H9 (cell line): ENCODE measurements at places on chromosomes 3 and 15. TPM values are rescaled to one million over a fixed set of nuclear protein-coding genes. Genes with fewer than 3 reads are reported as not detected.

DNA sequence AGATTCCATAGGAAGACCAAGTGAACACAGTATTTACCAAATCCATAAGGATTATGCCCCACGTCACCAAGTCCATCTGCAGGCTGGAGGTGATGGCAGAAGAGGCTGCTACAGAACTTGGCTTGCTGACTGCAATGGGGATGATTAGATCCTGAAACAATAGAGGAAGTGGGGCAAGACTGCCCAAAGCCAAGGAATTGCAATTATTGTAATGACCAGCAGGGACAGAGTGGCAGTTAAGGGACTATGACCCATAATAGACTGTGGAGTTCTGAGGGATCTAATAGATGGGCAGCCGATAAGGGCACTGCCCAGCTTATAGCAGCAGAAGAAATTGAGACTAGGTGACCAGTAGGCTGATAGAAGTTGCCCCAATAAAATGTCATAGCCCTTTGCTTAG, 108.4 kb downstream of the MINAR1 start:
- DNase-seq: no peak

The MDFIC2 gene
- total RNA-seq: not detected in 2 replicates

GRCh38 chr3:181458857-181459256, 252.9 kb upstream of the SOX2 start:
- no peak for DNase-seq

The KLHL40 gene
- not detected in 2 replicates for total RNA-seq

DNA sequence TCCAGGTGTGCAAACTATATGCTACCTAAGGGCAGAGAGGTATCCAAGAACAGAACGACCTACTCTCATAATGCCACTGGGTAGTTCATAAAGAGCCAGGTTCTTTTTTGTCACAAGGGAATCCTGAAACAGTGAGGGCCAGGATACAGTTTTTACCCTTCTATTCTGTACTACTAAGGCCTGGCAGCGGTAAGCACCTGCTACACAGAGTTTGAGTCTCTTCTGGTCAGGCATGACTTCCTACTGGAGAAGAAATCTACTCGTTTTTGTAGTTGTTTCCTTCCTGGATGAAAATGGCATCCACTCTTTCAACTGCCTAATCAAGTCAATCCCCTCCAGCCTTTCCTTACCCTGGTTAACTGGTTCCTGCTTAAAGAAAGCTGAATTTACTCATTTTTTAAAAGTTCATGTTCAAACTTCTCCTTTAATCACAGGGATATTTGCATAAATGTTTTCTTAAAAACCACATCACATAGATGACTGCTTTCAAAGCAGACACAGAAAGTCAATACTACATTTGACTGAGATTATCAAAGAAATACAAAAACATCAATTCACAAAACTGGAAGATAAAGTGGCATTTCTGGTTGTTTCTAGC, 40.0 kb downstream of the MAP4 start:
- DNase-seq: no peak

DNA sequence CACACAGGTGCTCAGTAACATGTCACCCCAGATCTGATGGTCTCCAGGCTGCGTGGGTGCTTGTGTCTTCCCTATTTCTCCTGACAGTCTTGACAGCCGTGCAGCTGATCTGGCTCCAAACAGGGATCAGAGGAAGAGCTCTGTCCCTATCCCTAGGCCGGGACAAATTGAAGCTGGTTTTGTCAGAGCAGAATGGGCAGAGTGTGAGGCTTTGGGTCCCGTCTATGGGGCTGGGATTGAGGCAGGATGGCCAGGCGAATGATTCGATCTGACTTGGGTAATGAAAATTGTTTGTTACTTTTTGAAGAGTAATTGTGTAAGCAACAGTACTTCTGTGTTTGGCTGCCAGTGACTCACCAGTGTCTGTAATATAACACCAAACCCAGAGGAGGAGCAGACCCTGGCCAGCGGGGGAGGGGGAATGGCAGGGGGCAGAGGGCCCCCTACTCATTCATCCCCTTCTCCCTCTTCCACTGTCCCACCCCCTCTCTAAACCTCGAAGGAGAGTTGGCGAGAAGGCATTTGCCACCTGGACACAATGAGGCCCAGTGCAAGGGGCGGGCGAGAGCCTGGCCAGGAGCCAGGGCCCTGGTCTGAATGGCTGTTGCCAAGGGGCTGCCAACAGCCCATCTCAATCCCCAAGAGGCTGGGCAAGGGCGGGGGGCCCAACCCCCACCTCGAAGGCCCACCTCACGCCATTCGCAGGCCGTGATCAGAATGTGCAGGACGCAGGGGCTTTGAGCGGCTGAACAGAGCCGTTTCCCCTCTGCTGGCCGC, 4.9 kb upstream of the MAGEF1 start:
- DNase-seq: peak; percentile 60

The GRK7 gene
- total RNA-seq: not detected in 2 replicates

The SLITRK3 gene
- 0.48 and 0.50 TPM in 2 replicates for total RNA-seq

The QTRT2 gene
- 78.1 and 84.1 TPM in 2 replicates for total RNA-seq

DNA sequence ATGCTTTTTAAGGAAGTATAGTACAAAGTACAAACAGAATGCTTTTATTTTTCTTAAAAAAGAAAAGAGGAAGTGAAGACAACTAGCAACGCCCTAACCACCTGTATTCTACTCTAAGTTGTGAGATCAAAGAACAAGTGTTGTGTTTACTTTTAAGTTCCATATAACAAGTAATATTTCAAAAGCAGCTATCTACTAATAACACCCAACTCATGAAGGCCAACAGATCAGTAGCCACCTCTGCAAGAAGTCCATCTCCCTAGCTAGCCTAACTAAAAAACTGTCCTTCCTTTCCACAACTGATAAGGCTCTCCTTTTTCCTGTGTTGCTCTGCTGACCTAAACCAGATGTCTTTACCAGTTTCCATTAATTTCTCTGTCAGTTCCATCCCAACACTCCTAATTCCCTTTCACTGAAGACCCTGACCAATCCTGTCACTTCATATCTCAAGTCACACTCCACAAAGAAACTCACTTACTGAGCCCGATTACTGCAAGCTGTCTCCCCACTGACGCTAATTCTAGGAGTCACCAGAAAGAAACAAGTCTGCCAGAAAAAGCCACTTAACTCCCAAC, 26.9 kb downstream of the PHC3 start:
- DNase-seq: no peak

The SPTBN5 gene
- 0.90 and 0.97 TPM in 2 replicates for total RNA-seq

GRCh38 chr3:155302481-155302880, 9.0 kb upstream of the STRIT1 start:
- DNase-seq: no peak

The RLBP1 gene
- not detected in 2 replicates for total RNA-seq

DNA sequence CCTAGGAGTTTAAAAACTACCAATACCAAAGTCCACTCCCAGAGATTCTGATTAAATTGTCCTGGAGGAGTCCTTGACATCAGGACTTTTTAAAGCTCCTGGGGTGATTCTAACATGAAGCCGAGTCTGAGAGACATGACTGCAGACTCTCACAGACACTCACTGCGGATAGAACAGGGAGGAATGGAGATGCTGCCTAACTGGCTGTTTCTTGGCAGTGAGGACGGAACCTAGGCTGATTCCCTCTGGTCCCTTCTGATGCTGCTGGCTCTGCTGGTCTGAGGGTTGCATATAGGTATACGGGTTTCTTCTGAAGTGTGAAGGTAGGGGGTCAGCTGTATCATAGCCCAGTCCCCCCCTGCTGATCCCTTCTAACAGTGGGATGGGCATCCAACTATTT, 1.3 kb upstream of the HRG start:
- DNase-seq: peak; percentile 35

GRCh38 chr15:74352393-74352910, 15.0 kb downstream of the CYP11A1 start:
- no peak for DNase-seq

- no peak for DNase-seq
Observed at GRCh38 chr15:86855307-86856291, 775.9 kb downstream of the AGBL1 start.

The IL17RD gene
- total RNA-seq: 29.3 and 31.7 TPM in 2 replicates

The DUSP7 gene
- 23.5 and 24.0 TPM in 2 replicates for total RNA-seq

DNA sequence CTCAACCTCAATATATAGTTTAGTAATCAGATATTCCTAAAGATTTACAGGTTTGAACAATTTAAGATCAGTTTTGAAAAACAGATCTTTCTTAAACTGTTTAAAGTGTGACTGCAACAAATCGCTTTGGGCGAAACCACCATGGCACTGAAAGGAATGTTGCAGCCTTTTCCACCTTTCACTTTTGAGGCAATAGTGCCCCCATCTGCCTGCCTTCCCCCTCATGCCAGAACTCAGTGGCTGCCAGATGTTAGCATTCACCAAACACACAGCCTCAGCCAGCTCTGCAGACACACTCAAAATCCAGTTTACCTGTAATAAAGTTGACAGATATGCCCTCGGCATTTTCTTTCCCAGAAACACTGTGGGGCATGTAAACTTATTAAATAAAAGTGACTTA, 3.3 kb downstream of the LYSMD4 start:
- no peak for DNase-seq

- no peak for DNase-seq
Observed at GRCh38 chr3:50524746-50525145, 21.3 kb upstream of the CACNA2D2 start.

DNA sequence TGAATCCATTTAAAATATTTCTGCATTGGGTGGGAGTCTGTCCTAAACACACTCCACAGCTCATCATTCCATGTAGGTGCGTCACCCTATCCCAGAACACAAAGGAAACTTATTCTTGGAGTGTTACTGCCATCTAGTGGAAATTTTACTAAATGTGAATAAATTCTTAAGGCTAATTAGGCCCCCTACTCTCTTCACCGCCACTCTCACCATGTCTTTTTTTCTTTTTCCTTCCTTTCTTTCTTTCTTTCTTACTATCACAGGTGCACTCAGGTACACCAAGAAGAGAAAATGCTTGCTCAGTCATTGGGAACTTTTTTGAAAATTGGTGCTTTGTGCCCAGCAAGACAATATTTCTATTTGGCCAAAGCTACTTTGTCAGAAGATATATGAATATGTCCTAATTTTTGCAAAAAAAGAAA, 26.4 kb upstream of the ATP8B4 start:
- no peak for DNase-seq

The RIOX2 gene
- 13.1 and 15.5 TPM in 2 replicates for total RNA-seq

DNA sequence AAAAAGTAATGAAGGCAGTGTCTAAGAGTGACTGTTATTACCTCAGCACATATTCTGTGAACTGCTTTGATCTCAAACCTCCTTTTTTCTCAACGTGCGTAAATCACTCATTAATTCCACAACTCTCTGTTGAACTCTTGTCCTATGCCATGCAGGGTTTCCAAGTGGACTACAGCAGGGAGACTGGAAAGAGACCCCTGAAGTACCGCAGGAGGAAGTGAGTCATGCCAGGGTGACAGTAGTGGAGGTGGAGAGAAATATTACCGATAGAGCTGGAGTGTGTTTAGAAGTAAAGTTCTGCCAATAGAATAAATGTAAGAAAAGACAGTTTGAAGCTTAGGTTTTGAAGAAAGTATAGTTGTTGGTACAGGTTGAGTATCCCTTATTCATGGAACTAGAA, 908.9 kb downstream of the ROBO1 start:
- DNase-seq: no peak

The PLCH1 gene
- total RNA-seq: 17.8 and 19.0 TPM in 2 replicates

GRCh38 chr3:187669675-187670504, at the start of gene SST:
TSS of gene SST (minus strand) at chr3:187670394. CDS start at chr3:187670291, 103 bp downstream.
- DNase-seq: peak; percentile 86

The GALNT15 gene
- total RNA-seq: 0.04 TPM in 1 of 2 replicates, not detected in the other

The DLL4 gene
- total RNA-seq: 0.28 and 0.35 TPM in 2 replicates

DNA sequence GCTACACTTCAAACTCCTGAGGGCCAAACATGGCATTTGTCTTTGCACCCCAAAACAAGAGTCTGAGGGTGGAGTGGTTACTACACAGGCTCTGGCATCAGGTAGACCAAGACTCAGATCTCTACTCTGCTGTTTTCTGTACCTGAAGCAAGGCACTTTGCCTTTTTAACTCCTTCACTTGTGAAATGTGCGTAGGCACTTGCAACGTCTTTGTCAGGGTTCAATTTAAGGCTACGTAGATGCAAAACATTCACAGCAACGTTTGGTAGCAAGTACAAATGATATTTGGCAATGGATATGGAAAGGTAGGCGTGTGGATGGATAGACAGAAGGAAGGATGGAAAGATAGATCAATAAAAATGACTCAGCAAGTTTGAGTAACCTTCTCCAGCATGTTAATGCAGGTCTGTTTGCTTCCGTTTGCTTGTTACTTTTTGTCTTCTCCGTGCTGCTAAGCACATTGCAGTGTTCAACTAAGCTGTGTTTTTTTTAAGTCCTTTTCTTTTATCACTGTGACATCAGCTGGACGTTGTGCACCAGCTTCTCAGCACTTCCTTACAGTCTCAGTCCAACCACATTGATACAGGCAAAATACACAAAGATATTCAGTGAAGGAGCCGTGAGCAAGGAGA, 100.7 kb downstream of the LRTM1 start:
- DNase-seq: no peak

The TRH gene
- not detected in 2 replicates for total RNA-seq

The SLC28A2 gene
- total RNA-seq: not detected in 2 replicates

The FAM81A gene
- 1.0 and 1.7 TPM in 2 replicates for total RNA-seq

DNA sequence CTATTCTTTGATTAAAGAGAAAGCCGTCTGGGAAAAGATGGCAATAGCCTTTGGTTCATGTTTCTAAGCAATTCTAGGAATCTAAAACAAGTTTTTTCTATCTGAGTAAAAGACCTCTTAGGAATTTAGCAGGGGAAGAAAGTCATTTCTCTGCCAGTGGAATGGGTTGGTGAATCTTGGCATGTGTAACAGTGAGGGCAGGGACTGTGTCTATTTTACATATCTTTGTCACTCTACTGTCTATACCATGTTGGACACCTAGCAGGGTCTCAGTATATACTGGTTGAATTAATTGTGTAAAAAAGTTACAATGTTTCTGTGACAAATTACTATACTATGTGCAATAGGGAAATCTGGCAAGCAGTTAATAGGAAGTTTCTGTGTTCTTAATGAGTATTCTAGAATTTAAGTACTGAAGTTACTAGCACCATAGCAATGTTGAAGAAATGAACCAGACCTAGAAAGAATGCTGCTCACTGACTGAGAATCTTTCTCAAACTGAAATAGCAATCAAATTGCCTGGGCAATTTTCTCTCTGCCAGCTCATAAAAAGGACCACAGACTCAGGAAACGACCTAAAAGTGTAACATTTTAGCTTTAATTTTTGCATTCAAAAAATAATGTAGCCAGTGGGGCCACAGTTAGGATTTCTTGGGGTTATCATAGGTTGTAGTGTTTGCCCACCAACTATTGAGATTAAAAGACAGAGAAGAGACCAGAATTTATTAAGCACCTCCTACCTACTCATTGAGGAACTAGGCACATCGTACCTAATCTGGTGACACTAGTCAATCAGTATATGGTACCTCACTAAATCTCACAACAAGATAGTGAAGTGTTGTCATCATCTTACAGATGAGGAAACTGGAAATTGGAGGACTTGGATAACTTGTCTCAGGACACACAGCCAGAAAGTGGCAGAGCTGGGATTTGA, 56.2 kb upstream of the LEKR1 start:
- no peak for DNase-seq

The SLCO2A1 gene
- total RNA-seq: 0.68 and 0.98 TPM in 2 replicates

- no peak for DNase-seq
Observed at GRCh38 chr15:98650417-98651035, 2.2 kb downstream of the IGF1R start.

- DNase-seq: peak; percentile 83
Observed at GRCh38 chr3:48240000-48240963, 622 bp upstream of the ZNF589 start.
